ENCODE measurements at places on chromosomes 11 and 22.

- no peak for DNase-seq
These were observed 20.7 kb downstream of the ZBTB16 start for GRCh38 chr11:114080219-114080618.

GRCh38 chr11:126175393-126175792 lies 36.1 kb downstream of the RPUSD4 start:
- DNase-seq: no peak

- no peak for DNase-seq
These were observed 51.4 kb downstream of the JAM3 start for GRCh38 chr11:134120143-134120850.

- no peak for DNase-seq
These were observed 151.7 kb upstream of the PLET1 start for GRCh38 chr11:112412383-112412782.

GRCh38 chr11:35619116-35619854 lies 1.0 kb downstream of the FJX1 start:
- DNase-seq: peak; percentile 22

DNA sequence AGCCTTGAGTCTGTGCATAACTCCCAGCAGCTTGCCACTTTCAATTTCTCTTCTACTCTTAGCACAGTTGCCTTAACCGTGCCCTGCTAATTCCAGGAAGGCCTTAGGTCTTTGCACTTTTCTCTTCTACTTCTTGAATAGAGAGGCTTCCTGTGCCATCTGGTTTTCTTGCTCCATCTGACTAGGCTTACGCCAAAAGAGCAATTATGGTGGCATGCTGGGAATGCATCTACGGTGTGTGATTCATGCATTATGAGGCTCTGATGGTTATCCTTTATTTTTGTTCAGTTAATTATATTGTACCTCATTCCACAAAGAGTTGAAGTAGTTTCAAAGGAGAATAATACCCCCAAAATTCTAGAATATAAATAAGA lies 29.4 kb downstream of the SIK2 start:
- no peak for DNase-seq

DNA sequence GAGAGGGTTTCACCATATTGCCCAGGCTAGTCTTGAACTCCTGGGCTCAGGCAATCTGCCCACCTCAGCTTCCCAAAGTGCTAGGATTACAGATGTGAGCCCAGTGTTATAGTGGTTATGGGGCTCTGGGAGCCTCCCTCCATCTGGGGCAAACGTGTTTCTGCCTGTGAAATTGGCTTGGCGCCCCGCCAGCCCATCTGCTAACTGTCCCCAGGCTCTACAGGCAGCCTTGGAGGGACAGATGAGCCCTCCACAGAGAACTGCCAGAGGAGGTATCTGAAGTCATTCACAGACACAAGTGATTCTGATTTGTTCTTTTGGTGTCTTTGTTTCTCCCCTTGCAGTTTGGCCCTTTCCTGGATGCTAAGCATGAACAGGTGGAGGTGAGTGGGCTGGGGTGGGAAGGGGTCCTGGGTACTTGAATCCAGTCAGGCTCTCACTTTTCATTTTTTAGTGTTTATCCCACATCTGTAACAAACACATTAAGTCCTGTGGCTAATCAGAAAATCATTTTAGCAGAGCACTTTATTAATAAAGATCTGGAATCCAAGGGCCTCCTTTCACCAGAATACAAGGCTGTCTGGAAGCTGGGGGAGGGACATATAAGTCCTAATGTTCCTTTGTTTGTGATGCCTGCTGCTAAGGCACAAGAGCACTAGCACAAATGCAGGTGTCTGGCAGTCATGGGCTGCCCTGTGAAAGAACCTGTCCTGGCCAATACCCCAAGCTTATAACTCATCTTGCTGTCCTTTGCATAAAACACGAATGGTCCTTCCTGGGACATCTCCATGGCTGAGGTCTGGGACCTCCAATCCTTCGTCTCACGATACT lies 25.7 kb upstream of the CDC42EP2 start:
- DNase-seq: no peak

DNA sequence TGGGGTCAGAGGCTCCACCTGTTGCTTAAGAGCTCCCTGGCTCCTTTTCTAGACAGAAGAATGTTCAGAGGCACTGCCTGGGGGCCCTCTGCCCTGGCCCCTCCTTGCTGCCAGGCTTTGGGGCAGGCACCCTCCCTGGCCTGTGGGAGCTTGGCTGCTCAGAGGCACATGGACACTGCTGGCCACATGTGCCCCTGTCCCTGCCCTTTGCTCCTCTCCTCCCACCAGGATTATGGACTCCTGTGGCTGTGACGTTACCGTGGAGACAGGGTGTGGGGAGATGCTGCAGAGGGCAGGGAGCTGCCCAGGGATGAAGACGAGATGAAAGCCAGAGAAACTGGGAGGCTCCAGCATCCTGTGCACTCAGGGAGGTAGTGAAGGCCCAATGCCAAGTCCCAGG lies 14.7 kb downstream of the DRD2 start:
- DNase-seq: no peak

DNA sequence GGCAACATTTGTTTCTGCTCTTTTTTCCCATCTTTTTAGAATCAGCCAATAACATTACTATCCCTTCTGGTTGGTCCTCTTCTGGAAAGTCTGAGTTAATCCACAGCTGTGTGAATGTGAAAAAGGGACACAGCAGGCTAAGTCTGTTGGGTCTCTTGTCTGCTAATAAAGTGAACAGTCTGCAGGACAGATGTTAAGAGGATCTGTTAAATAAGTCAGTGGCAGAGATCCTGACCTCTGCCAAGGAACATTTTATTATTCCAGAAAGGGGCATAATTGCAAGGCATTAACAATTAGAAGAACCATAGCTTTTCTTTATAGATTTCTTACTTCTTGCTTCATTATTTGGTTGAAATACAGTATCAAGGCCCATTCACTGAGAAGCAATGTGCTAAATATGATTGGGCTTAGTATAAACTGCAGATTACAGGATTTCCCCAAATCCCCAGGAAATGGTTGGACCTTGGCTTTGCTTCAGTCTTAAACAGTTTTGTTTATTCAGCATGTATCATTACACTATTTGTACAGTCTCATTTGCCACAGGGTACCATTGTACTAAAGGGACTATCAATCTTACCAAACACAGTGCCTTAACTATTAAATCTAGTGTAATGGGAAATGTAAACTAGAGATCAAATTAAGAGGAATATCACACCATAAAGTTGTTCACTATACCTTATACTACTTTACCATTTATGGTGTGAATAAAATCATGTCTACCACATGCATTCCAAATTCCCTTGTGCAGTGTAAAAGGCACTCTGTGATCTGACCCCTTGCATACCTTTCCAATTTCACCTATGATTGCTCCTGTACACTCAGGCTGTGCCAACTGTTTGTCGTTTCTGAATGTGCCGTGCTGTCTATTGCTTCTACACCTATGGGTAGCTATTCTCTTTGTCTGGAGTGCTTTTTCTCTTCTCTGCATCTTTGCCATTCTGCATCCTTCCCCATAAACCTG lies 274.0 kb downstream of the SOX6 start:
- DNase-seq: no peak

DNA sequence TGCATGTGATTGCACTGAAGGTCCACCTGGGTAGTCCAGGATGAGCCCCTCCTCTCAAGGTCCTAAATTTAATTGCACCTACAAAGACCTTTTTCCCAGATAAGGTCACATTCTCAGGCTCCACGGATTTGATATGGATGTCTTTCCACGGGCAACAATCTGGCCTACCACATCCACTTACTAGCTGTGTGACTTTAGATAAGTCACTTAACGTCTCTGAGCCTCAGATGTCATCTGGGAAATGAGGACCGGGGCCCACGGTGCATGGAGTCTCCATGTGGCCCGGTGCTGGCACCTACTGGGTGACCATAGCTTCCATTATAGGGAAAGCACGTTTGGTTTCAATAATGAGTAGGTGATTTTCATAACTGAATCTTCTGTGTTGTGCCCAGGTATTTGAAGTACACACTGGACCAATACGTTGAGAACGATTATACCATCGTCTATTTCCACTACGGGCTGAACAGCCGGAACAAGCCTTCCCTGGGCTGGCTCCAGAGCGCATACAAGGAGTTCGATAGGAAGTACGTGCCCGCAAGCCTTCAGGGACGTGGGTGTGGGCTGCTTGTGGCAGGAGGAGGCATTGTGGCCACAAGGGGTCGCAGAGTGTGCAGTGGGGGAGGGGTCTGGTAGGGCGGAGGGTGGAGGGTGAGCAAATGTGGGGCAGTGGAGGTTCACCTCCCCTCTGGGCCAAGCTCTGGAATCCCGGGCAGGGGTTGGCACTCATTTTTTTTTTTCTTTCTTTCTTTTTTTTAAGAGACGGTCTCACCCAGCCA lies 55.7 kb downstream of the ARHGAP8 start:
- DNase-seq: no peak

DNA sequence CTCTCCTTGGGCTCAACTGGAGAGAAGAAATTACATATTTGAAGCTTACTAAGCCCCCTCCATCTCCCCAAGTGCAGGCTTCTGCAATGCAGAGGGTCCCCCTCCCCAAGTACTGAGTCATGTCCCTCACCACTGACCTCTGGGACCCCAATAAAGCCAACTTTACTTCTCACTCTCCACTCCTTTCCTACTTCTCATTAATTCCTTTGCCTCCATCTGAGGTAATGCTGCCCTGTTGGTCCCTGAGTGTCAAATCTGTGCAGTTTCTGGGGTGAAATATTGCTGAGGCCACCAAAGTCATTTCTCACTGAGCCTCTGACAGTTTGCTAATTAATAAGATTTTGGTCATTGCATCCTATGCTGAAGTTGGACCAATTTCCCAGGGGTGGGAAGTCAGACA lies 101.6 kb downstream of the NELL1 start:
- DNase-seq: no peak

DNA sequence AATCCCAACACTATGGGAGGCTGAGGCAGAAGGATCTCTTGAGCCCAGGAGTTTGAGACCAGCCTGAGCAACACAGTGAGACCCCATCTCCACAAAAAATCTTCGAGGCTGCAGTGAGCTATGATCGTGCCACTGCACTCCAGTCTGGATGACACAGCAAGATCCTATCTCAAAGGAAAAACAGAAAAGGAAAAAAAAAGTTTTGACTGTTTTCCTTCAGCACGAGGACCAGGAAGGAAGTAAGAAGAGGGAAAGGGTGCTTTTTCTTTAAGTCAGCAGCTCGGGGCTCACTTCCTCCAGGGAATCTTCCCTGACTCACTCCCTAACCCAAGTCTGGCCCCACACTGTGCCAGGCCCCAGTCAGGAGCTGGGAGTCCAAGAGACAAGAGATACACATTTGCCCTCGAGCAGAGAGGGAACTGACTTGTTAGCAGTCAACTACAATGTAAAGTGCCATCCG lies 14.2 kb downstream of the ARRB1 start:
- DNase-seq: no peak

DNA sequence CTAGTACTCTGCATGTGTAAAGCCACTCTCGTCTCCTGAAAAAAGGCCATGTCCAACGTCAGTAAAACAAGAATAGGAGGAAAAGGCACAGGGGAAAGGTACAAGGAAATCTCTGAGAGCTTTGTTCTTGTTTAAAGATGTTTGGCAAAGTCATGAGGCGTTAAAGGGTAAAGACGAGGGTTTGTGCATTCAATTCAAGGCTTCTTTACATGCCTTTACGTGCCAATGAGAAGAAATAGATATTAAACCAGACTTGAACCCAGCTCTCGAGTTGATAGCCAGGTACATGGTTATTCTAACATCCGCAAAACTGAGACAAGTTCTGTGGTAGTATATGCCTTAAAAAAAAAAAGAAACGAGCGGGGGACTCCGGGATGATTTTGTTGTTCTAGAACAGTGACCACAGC lies 704 bp upstream of the CFL1 start:
- DNase-seq: no peak

DNA sequence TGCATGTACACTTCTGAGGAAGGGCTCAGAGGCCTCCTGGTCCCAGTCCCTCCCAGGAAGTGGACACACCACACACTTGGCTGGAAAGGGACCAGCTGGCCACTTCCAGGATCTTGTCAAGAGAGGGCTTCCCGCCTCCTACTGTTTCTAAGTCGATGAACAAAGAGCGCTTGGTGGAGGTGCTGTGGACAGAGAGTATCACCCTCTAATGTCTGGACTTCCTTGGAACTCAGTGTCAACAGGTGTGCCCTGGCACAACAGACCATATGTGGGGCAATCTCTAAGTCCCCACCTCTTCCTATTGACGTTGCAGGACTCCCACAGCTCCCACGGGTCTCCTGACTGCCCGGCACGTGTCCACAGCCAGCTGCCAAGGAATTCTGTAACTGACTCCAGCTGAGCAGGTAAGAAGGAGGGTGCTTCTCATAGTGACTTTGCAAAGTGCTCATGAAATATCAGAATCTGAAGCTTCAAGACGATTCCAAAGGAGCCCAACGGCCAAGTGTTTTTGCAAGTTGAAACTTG lies 16.1 kb downstream of the POU2AF1 start:
- DNase-seq: no peak

DNA sequence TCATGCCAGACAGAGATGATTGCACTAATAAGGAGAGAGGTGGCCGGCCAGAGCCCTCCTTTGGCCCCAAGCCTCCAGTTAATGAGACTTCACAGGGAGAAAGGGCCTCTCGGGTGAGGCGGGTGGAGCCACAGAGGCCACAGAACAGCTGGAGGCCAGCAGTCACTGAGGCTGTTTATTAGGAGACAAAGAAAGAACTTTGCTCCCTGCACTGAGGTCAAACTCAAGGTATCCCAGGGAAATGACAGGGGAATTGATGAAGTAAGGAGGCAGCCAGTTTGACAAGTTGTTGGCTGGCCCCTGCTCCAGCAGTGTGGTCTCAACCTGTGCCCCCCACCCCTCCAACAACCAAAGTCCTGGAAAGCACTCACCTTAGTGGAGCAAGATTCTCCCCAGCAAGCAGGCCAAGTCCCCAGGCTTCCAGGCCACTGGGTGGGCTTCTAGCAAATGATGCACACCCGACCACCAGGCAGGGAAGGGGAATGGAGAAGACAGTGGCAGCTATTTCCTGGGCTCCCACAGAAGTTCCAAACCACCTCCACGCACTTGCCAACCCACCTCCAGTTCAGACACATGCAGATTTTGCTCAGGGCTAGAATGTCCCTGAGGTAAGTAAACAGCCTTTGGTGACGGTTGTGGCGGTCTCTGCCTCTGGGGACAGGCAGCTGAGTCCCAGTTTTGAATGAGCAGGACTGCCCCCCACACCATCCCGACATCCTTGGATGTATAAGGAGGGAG lies 53.2 kb downstream of the RPUSD4 start:
- no peak for DNase-seq

- DNase-seq: no peak
These were observed 1.0 kb downstream of the ZNF70 start for GRCh38 chr22:23749841-23750301.

- DNase-seq: no peak
These were observed 31.6 kb upstream of the SHANK2 start for GRCh38 chr11:71283971-71284441.

- DNase-seq: peak; percentile 47
These were observed 18.4 kb downstream of the TUB start for GRCh38 chr11:8099291-8099899.

GRCh38 chr11:2927121-2927800 lies 2.0 kb downstream of the PHLDA2 start:
- DNase-seq: no peak

GRCh38 chr22:24165673-24166072 lies 15.6 kb upstream of the SUSD2 start:
- no peak for DNase-seq

Measured in activated naive CD8-positive, alpha-beta T cell treated with anti-CD3 and anti-CD28 coated beads for 36 hours (primary cell).